ENCODE measurements at places on chromosomes 6 and 20. TPM values are rescaled to one million over a fixed set of nuclear protein-coding genes. Genes with fewer than 3 reads are reported as not detected.

Gene GPX5
- total RNA-seq = not detected

Gene KIAA0408
- 57.4 TPM for total RNA-seq

Gene MUC22
- total RNA-seq = 0.05 TPM

Gene BRD2
- 84.5 TPM for total RNA-seq

Gene SOBP
- 32.5 TPM for total RNA-seq

Gene MAPK13
- 0.55 TPM for total RNA-seq

Gene TUBB
- total RNA-seq = 79.7 TPM

Gene TCFL5
- 7.3 TPM for total RNA-seq

Gene SCGN
- not detected for total RNA-seq

Gene SIRPA
- total RNA-seq = 14.6 TPM

Gene F13A1
- 61.1 TPM for total RNA-seq

Gene MMP24OS
- 18.4 TPM for total RNA-seq

Gene ARFGEF3
- 0.51 TPM for total RNA-seq

Gene HLA-DQB2
- not detected for total RNA-seq

Gene EDN3
- 0.16 TPM for total RNA-seq

Gene PTCRA
- total RNA-seq = not detected

Gene RSPO3
- total RNA-seq = 30.5 TPM
